NCI-H524 treated with DMSO at 0.1 percent for 48 hours (cell line): ENCODE measurements at places on chromosomes 16 and 17.

GRCh38 chr16:87679593-87680271 is 77.4 kb downstream of the JPH3 start:
- DNase-seq = no peak

DNA sequence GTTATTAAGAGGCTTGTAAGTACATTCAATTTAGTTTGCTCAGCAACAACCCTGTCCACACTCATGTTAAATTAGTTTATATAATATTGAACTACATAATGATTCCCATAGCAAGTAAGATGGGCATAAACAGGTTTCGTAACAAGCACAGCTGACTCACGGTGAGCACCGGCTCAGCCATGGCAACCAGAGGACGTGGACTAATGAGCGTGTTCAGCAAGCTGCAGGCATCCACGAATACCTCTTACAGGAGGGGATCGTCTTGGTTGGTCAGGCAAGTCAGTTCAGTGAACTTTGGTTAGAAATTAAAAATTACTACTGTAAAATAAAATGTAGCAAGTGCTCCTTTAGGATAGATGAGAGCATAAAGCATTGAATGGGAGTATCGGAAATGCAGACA is 58.4 kb downstream of the ELAC2 start:
- DNase-seq = no peak

- DNase-seq = no peak
Observed at GRCh38 chr17:9021158-9021991, at the start of gene NTN1. TSS of gene NTN1 (plus strand) at chr17:9021510. CDS start at chr17:9022374, 864 bp downstream.

DNA sequence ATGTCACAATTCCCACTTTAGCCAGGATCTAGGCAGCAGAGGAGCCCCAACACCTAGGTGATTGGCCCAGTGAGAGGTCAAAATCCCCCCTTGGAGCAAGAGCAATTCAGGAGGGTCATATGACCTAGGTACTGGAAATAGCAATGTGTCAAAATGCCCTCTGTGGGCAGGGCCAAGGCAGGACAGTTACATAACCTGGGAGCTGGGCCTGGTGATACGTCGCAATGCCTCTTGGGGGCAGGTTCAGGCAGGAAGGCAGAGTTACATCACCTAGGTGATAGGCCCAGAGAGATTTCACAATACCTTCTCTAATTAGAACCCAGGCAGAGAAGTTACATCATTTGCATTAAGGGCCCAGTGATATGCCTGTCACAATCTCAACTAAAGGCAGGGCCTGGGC is 1906.3 kb downstream of the TP53TG3F start:
- no peak for DNase-seq

GRCh38 chr16:70746040-70746707 is 54.8 kb downstream of the VAC14 start:
- DNase-seq = no peak

- peak; percentile 71 for DNase-seq
Observed at GRCh38 chr17:79811011-79811867, 14.4 kb upstream of the CBX8 start.

GRCh38 chr16:63298993-63299392 is 1262.8 kb upstream of the CDH8 start:
- DNase-seq = no peak

GRCh38 chr16:10957771-10958482 is 13.6 kb downstream of the CLEC16A start:
- no peak for DNase-seq

DNA sequence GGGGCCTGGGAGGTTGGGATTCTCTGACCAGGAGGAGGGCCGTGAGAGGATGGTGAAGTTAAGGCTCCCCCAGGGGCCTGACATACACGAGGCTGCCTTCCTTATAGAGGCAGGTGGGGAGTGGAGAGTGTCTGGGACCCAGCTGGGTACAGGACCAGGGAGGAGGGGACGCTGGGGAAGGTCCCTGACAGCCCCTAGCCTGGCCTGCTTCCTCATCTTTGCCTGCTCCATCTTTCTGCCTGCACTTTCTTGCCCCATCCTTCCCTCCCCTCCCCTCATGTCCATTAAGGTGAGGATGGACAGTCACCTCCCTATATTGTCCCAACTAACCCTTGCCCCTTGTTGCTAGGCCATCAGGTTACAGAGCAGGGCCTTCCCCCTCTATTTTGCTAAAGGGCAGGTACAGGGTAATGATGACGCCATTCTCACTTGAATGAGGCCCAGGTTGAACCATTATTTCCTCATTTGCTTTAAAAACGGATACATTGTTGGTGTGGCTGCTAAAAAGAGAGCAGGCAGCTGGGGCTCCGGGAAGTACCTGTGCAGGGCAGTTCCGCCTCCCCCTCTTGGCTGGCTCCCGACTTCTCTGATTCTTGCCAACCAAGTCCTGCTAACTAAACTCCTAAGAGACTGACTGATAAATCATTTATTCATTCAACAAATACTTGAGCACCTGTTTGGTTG is 1.3 kb downstream of the C17orf99 start:
- no peak for DNase-seq

DNA sequence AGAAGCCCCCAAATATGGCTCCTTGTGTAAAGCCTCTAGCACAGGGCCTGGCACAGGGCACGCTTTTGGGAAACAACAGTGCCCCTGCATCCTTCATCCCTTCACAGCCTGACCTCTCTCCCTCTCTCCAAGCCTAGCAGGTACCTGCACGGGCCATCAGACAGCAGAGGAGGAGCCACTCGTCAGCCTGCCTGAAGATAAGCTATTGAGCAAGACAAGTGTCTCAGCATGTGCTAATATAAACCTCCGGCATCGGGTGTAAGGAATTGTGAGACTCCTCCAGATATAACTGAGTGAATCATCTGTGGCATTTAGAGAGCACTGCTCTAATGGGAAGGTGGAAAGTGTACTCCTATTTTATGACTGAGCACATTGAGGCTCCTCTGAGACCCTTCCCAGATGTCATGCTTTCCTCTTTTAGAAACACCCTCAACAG is 38.3 kb downstream of the TBX4 start:
- no peak for DNase-seq

DNA sequence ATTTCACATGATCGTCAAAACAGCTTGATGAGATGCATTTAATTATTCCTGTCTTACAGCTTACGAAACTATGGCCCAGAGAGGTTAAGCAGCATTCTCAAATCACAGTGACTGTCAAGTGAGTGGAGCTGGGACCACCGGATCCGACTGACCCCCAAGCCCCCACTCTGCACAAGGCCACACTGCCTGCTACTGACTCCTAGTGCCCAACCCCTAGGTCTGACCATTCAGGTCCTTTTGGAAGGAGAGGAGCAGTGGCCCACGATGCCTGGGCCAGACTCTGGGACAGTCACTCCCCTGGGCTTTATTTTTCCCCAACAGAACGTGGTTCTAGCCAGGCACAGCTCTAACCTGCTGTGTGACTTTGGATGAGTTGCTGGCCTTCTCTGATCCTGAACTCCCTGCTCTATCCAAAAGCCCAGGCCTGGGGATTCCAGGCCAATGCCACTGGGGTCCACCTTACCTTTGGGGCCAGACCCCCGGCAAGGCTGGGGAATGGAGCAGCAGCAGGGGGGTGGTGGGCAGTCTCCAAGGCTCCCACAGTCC is 9.9 kb downstream of the TSPOAP1 start:
- no peak for DNase-seq

- no peak for DNase-seq
Observed at GRCh38 chr17:66310528-66311148, 8.2 kb downstream of the PRKCA start.

- DNase-seq = no peak
Observed at GRCh38 chr16:16027728-16028310, 78.4 kb downstream of the ABCC1 start.

- no peak for DNase-seq
Observed at GRCh38 chr17:43411749-43412148, 13.0 kb downstream of the ARL4D start.

DNA sequence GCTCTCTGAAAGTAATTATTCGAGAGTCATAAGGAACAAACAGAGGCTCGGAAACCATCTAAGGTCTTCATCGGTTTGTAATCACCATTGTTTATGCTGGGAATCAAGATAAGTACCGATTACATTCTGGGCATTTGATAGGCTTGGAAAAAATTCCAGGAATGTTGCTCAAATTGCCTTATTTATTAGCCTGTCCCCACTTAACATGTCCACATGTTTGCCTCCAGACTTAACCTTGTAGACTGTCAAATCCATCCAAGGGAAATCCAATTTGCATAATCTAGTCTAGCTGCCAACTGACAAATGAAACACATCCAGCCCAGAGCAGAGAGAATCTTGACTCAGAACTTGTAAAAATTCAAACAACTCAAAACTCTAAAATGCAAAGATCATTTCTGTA is 51.3 kb upstream of the TMC5 start:
- DNase-seq = no peak

DNA sequence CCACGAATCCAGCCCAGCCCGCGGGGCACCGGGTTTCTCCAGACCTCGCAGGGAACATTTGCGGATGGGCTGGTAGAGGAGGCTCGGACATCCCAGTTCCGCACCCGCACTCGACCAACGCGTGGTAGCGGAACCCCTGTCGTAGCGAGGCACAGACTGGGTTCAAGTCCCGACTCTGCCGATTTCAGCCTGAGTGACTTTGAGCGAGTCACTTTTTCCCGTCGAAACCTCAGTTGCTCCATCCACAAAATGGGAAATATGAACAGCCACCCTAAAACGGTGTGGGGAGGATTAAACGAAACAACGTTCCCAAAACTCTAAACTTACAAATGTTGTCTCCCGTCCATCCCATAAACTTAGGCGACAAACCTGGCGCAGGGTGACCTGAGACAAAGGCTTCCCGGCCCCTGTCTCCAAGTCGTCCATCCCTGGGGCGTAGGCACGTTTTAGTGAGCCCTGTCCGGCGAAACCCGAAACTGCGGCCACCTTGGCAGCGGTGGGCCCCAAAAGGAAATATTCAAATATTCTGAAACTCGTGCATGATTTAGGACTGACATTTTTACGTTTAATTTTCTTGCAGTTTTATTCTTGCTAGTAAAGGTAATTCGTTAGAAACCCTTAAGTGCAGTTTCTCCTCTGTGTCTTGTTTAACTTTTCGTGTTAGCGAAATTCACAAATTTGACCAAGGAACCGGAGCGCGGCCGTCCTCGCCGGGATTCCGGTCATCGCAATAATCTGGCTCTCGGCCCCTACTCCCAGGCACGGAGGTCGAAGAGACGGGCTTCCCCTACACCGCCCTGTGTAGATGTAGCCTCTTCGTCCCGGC is 1.9 kb upstream of the MLLT6 start:
- DNase-seq = no peak

DNA sequence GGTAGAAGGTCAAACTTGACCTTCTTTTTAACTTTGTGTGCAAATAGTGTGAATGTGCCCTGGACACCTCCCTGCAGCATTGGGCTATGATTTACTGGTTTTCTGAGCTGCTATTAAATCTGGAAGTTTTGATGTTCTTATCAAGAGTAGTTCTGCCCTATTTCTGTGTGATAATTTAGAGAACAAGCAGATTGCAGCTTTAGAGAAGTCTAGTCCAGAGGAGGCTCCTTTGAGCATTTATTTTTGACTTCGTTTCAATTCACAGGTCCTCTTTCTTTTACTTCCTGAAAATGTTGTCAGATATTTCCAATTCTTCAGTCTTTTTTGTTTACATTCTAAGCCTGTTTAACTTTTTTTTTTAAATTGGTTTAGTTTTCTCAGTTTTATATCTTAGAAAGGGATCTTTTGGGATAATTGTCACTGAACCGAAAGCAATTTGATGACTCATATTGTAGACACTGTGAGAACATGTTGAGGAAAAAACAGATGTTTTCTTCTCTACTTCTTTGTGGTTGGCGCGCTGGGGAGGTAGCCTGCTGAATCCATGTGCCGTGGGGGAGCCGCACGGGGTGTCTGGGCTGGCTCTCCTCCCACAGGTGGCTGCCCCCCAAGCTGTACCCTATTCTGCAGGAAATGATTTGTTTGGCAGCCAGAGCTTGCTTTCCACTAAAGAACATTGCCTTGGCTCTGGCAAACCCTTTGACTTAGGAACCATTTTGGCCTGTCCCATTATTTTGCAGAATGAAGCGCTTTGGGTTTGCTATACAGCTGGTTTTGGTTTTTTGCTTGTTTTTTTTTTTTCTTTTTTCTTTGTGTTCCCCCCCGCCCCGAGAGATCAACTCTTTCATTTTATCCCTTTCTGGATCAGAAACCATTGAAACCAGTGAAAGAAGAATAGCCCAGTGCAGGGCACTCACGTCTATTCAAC is 53.4 kb downstream of the MFSD11 start:
- DNase-seq = no peak

GRCh38 chr16:4693956-4694641 is 737 bp downstream of the NUDT16L1 start:
- DNase-seq = no peak

DNA sequence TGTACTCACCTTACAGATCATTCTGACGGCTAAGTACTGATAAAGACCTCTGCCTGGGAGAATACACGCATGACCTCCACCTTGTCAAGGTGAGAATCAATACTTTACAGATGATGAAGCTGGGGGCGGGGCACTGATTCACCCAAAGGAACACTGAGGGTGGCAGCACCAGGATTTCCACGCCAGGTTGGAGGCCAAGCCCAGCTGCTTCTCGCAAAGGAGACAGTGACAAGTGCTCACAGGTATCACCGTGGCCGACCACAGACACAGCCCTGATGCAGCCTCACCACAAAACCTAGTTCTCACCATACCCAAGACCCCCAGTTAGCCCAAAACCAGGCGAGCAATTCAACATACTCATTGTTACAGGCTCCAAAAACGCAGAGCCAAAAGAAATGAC is 434.2 kb downstream of the SOX9 start:
- no peak for DNase-seq

DNA sequence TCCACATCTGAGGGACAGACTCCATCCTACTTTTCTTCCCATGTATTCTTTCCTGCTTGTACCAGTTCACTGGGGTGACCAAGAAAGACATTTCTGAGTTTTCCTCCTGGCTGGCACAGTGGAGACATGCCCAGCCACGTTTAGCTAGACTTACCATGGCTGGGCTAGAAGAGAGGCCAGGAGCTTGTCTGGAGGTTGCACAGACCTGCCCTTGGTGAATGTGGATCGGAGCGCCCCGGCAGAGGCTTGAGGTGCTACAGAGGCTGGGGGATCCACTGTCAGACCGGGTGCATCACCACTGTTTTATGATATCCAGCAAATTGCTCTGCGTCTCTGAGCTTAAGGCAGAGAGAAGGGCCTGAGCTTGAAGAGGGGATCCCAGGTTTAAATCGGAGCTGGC is 3.5 kb downstream of the IL4R start:
- no peak for DNase-seq

GRCh38 chr17:27415120-27415795 is 41.0 kb upstream of the KSR1 start:
- DNase-seq = no peak

GRCh38 chr17:16969931-16970906 is 1.7 kb downstream of the TNFRSF13B start:
- DNase-seq = no peak
